ENCODE measurements at places on chromosomes 2 and 18.

DNA sequence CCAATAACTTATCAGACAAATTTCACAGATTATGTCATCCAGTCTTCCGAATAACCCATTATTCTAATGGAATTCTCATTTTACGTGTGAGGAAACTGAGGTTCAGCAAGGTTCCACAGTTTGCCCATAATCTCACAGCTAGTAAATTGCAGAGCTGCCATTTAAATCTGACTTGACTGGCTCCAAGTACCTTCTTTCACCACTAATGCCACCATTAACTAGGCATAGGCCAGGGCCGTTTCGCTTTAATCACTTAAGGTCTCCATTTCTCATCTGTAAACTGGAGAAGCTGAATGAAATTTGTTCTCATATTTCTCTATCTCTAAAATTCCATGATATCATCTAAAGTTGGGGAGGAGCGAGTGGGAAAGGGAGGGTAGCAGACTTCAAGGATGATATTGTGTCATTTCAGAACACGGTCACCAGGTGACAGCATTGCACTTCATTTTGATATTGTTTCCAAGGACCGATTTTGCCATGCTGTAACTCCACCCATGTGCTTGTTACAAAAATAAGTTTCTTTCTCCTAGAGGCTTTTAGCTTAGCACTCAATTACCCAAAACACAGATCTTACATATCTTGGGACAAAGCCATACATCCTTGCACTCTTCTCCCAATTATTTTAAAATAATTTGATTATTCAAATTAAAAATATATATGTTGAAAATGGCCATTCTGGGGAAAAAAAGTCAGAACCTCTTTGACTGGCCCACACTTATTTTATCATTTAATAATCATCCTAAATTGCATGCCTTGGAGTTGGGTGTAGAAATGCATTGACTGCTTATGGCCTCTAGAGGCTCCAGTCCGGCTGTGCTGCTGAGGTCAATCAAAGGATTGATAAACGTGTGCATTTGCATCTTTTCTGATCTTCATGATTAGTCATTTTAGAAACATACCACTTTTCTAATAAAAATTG lies 123.8 kb downstream of the AKAIN1 start:
- peak; percentile 82 for ATAC-seq

DNA sequence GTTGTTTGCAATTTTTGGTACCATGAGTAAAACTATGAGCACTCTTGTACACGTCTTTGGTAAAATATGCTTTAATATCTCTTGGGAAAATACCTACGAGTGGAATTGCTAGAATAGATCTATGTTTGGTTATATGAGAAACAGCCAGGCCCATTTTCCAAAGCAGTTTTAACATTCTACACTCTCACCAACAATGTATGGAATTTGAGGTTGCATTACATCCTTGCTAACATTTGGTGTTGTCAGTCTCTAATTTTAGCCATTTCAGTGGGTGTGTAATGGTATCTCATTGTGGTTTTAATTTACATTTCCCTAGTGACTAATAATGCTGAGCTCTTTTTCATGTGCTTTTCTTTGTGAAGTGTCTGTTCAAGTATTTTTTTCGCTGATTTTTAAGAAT lies 118.9 kb upstream of the TCF4 start:
- no peak for ATAC-seq

GRCh38 chr2:29443627-29444026 lies 328.4 kb downstream of the CLIP4 start:
- ATAC-seq, result peak; percentile 39

- peak; percentile 92 for ATAC-seq
Measured at GRCh38 chr2:40304340-40304739, 147.6 kb downstream of the SLC8A1 start.

- no peak for ATAC-seq
Measured at GRCh38 chr2:8623576-8623957, 58.3 kb upstream of the ID2 start.

DNA sequence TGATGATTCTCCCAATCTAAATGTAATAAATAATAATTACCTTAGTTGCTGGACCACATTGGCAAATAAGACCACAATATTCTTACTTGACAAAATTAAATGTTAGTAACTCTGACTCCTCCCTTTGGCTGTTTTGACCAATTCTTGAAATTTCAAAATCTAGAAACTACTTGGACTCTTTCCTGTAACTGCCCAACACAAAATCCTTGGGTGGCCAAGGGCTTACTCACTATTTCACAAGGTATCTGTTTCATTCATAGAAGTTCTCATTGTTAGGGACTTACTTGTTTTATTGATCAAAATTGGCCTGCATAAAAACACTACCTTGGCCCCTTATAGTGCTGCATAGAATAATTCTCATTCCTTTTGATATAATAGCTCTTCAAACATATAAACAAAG lies 19.4 kb downstream of the CDH20 start:
- ATAC-seq, result no peak

- ATAC-seq, result no peak
Measured at GRCh38 chr2:112140205-112140802, 2.1 kb downstream of the FBLN7 start.

GRCh38 chr2:215358312-215358845 lies 46.5 kb downstream of the ATIC start:
- ATAC-seq, result no peak

- no peak for ATAC-seq
Measured at GRCh38 chr2:234252772-234253171, 202.3 kb downstream of the SPP2 start.

- no peak for ATAC-seq
Measured at GRCh38 chr2:48309900-48310299, 220.1 kb upstream of the STON1 start.

GRCh38 chr2:5937321-5937720 lies 245.1 kb downstream of the SOX11 start:
- ATAC-seq, result no peak

DNA sequence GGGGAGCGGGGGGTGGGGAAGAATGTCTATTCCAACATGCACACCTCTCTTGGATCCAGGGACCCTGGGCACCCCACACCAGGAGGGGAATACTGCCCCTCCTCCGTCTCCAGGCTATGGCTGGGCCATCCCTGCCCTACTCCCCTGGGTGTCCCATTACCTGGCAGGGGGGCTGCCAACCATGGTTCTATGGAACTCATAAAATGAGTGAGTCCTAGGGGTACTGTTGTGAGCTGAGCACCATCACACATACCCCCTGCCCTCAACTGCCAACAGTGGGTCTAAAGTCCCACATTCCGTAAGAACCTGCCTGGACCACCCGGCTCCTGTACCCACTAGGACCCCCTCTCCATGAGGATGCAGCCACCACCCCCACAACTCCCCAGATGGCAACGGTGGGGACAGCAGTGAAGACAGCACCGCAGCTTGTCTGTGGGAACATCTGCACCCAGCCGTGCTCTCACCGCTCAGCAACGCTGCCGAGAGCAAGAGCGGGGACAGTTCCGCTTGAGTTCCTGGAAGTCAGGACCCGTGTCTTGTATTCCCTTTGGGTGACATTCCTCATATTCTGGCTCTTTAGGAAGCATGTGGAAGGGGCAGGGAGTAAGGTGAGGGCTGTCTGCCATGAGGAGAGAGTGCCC lies 41.5 kb downstream of the BIN1 start:
- no peak for ATAC-seq

GRCh38 chr2:104701411-104701911 lies 152.5 kb upstream of the POU3F3 start:
- no peak for ATAC-seq

DNA sequence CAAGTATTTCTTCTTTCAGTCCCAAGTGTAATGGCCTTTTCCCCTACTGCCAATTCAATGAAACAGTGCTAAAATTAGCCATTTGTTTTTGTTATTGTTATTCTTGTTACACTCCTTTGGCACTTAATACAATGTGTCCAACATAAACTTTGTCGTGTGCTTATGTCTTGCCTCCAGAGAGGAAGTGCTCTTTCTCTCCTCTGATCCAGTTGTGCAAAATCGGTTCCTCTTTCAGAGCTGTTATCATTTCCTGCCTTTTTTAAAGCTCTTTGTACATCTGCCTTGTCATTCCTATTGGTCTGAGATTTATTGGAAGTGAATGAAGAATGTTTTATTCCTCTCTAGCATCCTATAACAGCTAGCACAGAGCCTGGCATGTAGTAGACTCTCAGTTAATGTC lies 623.2 kb upstream of the ID2 start:
- ATAC-seq, result no peak

DNA sequence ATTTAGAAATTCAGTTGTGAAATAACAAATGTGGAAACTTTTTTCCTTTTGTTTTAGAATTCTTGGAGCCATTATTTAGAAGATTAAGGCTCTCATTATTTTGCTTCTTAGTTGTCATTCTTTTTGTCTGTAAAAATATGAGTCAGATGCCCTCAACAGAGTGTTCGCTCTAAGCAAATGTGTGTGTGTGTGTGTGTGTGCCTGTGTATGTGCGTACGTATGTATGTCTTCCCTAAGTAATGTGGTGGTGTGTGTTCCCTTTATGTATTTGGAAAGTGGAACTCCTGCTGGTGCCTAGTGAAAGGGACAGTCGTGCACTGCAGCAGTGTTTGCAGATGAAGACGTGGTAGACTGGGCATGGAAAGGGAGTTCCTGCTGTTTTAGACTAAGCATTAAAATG lies 27.5 kb downstream of the ZNF407 start:
- ATAC-seq, result no peak

- no peak for ATAC-seq
Measured at GRCh38 chr2:217939629-217940245, 63.1 kb downstream of the TNS1 start.

DNA sequence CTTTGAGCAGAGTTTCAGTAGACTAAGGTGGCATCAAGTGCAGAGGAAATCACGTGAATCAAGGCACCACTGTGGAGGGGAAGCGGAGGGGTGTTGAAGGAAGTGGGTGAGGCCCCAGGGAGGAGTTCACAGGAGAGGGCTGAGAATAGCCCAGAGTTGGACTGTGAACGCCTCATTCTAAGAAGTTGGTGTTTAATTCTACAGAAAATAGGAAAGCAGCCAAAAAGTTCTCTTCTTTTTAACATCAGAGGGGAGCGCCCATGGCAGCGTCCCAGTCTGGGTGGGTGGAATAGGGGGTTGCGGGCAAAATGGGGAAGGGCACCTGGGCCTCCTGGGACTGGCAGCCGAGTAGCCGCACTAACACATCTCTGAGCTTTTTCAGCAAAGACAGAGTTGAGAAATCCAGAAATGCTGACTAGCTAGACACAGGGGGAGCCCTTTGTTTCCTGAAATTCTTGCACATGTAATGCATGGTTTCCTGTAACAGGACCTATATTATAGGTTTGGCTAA lies 97.0 kb downstream of the NEB start:
- ATAC-seq, result peak; percentile 33

DNA sequence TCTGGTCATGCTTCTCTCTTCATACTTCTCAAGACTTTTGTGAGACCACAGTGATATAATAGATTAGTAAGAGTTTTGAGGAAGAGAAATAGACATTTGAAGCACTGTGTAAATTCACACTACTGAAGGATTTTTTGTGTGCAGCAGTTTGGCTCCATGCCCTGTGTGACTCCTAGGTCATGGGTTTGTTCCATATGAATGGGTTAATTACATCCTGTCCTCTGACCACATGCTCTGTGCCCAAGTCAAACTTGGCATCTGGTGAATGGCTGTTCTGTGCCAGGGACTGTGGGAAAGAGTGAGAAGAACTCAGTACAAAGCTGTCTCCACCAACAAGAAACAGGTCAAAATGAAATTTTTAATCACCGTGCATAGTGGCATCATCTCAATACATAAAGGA lies 304.0 kb downstream of the LNPK start:
- no peak for ATAC-seq

- ATAC-seq, result no peak
Measured at GRCh38 chr18:63356272-63356896, 10.6 kb downstream of the KDSR start.

DNA sequence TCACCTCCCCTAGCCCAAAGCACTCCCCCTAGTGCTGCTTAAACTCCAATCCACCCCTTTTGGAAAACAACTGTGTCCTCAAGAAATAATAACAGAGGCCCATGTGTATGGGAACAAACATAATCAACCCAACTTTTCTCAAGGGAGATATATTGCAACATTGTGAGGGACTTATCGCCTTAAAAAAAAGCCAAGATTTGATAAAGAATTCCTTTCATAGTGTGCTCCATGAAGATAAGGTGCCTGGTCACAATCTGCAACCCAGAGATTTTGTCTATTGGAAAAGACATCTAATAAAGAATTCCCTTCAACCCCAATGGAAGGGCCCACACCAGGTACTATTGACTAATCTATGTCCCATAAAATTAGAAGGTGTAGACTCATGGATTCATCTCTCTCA lies 4.5 kb upstream of the RBFA start:
- ATAC-seq, result no peak

DNA sequence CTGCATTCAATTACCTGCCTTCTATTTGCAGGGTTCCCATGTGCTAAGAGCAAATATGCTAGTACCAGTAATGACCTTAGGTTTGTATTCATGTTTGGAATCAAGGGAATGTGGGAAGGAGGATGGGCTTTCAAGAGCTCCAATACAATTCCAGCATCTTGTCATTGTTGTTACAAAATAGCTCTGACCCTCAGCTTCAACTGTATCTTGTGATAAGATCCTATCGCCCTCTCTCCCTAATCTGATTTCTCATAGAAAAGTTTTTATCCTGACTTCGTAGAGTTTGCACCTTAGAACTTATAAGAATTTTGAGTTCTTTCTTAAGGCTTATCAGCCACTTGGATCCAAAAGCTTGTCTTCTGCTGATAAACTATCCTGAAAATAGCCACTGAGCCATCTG lies 749.5 kb upstream of the ACVR2A start:
- ATAC-seq, result no peak

- ATAC-seq, result peak; percentile 78
Measured at GRCh38 chr18:5057386-5058348, 139.4 kb downstream of the AKAIN1 start.

GRCh38 chr2:128531856-128532255 lies 213.2 kb upstream of the HS6ST1 start:
- no peak for ATAC-seq

DNA sequence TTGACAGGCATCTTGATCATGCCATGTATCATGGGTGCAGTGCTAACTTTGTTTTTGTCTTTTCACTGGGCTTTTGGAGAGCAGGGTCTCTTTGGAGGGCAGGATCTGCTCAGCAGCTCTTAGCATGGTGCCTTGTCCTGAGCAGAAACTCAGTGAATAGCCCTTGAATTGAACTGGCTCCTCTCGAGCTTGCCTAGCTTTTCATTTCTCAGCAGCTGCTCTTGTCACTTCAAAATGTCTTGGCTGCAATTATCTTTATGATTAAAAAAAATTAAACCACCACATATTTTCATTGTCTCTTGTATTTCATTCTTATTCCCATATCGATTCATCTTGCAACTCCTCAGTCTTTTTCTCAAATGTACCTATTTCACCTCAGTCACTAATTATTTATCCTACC lies 50.5 kb downstream of the CCDC85A start:
- no peak for ATAC-seq

DNA sequence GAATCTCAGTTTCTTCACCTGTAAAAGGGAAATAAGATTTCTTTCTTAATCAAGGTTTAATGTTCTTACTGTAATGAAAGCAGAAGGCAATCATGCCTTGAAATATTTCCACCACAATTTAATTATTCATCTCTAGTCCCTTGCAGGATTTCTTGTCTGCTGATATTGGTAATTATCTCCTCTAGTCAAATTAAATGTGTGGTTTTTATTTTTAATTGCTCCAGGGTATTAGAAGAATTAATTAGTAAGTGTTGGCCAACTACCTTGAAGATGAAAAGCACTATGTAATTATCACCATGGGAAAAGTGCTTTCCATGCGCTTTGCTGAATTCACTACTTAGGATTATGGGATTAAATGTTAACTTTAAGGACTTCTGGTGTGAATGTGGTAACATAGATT lies 8.7 kb upstream of the LAPTM4A start:
- ATAC-seq, result no peak

All from motor neuron (in vitro differentiated cells).